ENCODE measurements at places on chromosomes 1 and 21. TPM values are rescaled to one million over a fixed set of nuclear protein-coding genes. Genes with fewer than 3 reads are reported as not detected.

KCNA10 gene
- total RNA-seq, result not detected

GUCA2B gene
- total RNA-seq, result not detected

CFHR1 gene
- total RNA-seq, result not detected

IPO13 gene
- 28.4 TPM for total RNA-seq

TPTE gene
- total RNA-seq, result not detected

DNA sequence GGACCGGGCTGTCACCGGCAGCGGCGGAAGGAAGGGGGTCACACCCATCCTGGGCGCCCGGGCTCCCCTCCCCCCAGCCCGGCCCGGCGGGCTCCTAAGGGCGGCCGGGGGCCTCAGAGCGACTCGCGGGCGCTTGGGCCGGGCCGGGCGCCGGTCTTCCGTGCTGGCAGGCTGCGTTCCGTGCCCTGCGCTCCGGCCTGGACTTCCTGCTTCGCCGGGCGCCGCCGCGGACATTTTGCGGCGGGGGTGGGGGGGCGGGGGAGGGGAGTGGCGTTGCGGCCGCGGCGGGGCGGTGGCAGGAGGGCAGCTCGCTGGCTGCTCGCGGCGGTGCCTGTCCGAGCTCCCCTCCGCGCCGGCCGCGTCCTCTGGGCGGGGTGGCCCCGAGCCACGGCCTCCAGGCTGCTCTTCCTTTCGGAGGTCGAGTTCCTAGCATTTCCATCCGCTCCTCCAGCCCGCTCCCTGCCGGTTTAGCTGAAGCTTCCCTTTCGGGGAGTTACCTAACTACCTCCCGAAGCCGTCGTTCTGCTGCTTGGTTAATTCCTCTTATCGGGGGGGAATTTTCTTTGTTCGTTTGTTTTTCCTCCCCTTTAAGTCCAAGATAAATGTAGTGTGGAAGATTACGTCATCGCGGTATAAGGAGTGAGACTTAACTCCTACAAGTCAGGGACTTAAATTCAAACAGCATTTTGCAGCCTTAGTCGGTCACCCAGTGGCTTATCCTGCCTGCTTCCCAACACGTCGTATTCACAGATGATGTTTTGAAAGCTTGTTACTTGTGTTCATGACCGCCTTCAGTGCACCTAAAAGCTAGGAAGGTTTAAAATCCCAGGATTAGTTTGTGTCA, 730 bp downstream of the CDC42 start:
- H3K27me3 ChIP-seq, result peaks cover 13% of the 10 kb centered on the region
- H3K4me1 ChIP-seq, result peaks cover 46% of the 10 kb centered on the region
- peak overlapping the region; percentile 99 for H3K27ac ChIP-seq
- DNase-seq, result peak; percentile 65
- H3K4me3 ChIP-seq, result peak overlapping the region; percentile 99

GRCh38 chr1:114462341-114462740, 48.7 kb downstream of the TRIM33 start:
- H3K4me3 ChIP-seq, result no peak overlapping the region
- peaks cover 1% of the 10 kb centered on the region for H3K27me3 ChIP-seq
- H3K36me3 ChIP-seq, result peaks cover 60% of the 10 kb centered on the region
- H3K27ac ChIP-seq, result no peak overlapping the region

- H3K4me3 ChIP-seq, result no peak overlapping the region
- DNase-seq, result no peak
- H3K27me3 ChIP-seq, result no peaks in the 10 kb centered on the region
- H3K27ac ChIP-seq, result no peak overlapping the region
- peaks cover 9% of the 10 kb centered on the region for H3K4me1 ChIP-seq
Measured at GRCh38 chr1:53913352-53914033, 19.5 kb downstream of the DIO1 start.

Data from HFFc6 (cell line).